ENCODE measurements at places on chromosomes 6 and 20.

DNA sequence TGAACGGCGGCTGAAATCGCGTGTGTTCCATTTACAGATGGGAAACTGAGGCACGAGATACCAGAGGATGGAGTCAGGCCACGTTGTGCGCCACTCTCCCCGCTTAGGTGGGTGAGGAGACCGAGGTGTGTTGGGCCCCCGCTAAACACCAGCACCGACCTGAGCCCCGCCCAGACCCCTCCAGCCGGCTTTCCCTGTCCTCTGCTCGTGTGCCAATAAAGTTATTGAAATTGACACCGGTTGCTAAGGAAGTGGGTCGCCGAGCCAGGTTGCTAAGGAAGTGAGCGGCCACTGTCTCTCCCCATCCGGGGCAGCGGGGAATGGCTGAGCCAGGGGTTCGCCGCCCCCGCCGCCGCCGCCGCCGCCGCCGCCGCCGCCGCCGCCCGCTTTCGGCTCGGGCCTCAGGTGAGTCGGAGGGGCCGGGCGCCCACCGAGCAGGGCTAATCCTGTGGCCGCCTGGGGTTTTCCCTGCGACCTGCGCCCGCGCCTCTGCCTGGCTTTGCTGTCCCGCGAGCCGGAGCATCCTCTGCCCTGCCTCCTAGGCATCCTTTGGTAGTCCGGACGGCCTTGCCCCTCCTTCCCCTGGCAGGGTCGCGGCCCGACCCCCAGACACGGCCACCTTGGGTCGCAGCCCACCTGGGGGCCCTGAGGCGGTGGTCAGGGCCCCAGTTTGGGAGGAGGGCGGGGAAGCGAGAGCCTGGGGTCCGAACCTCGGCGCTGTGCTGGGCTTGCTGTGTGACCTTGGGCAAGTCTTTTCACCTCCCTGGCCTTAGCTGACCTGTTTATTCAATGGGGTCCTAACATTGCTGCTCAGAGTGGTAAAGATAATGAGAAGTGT, at the start of gene KIF3B:
Gene KIF3B, plus strand, starts transcription at position 291 of the 838 bp plus-strand sequence. CDS start 32,127 bp downstream, outside the sequence.
- DNase-seq: peak; percentile 87

DNA sequence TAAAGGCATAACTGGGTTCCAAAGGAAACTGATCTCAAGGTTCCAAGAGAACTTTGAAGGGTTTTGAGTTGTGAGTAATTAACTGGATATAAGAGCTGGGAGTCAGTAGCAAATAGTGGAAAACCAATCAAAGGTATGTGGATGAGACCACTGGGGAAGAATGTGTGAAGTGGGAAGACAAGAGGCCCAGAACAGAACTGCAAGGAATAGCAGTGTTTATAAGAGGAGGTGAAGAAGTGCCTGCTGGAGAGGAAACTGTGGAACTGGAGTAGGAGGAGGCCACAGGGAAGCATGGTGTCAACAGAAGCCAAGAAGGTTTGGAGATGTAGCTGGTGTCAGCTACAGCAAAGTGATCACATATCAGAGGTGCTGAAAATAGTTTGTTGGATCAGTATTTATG, 18.7 kb upstream of the HDAC2 start:
- no peak for DNase-seq

GRCh38 chr20:12957968-12958367, 50.8 kb upstream of the SPTLC3 start:
- no peak for DNase-seq

- peak; percentile 33 for DNase-seq
Measured at GRCh38 chr6:81553216-81553615, 199.3 kb downstream of the TENT5A start.

DNA sequence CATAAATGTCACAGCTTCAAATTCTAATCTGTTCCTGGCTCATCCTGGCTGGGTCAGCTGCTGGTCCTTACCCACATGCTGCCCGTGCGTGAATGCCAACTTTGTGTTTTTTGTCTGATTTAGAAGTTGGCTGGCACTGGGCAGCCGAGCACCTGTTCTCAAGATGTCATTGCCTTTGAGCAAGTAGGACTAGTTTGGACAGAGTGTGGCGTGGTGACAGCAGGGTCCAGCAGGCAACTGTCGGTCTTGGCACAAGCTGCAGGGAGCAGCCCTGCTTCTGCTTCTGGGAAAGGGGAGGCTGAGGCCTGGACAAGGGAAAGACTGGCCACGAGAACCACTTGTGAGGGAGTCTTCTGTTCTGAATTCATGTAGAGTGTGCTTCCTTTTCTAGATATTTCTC, 26.4 kb upstream of the ADRM1 start:
- DNase-seq: no peak

GRCh38 chr6:57162028-57162427, 10.1 kb upstream of the BAG2 start:
- no peak for DNase-seq

DNA sequence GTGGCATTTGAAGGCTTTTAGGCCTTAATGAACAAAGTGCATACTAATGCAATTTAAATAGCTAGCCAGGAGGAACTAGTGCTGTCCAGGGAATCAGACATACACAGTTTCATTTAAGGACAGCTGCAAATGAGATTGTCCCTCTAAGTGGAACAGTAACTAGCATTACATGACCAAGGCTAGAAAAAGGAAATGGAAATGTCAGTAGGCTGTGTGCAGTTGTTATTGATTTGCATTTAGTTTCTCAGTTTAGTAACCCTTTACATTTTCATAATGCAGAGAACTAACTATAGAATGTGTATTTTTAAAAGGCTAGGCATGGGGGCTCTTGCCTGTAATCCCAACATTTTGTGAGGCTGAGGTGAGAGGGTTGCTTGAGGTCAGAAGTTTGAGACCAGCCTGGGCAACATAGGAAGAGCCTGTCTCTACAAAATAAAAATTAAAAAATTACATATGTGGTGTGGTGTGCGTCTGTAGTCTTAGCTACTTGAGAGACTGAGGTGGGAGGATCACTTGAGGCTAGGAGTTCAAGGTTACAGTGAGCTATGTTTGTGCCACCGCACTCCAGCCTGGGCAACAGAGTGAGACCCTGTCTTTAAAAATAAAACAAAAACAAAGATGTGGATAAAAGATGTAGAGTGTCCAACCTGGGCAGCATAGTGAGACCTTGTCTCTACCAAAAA, 468.0 kb downstream of the UTRN start:
- DNase-seq: no peak

DNA sequence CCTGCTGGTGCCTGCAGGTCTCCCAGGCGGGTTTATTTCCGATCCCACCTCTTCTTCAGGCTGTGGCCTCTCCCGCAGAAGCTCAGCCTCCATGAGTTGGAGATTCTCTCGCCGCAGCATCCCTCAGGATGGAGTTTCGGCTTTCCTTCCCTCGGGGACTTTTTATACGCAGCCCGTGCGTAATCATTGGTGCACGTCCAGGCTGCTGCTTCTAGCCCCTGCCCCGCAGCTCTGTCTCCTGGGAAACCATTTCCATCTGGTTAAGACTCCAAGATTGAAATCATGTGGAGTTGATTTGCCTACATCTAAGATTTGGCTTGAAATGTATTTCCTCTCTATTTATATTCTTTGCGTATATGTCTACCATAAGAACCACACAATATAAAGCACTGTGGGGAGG, 46.7 kb upstream of the CARMIL1 start:
- no peak for DNase-seq

DNA sequence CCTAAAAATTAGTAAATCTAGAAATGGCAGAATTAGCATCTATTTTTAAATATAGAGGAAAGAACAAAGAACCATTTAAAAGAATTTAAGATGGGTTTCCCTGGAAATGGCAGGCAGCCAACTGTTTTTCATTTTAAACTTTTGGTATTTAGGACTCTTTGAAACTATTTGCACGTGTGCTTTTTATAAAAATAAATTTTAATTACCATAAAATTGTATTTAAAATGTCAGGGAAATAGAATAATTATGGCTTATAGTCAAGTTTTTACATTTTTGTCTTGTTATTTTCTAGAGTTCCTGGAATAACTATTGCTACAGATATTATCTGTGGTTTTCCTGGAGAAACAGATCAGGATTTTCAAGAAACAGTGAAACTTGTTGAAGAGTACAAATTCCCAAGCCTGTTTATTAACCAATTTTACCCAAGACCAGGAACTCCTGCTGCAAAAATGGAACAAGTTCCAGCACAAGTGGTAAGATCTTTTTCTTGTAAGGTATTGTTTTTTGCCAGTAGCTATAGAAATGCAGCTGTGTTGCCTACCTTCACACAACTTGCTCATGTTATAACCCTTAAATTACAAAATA, 528.7 kb upstream of the SOX4 start:
- DNase-seq: no peak

- peak; percentile 44 for DNase-seq
Measured at GRCh38 chr6:74574794-74575193, 631.1 kb downstream of the COL12A1 start.

DNA sequence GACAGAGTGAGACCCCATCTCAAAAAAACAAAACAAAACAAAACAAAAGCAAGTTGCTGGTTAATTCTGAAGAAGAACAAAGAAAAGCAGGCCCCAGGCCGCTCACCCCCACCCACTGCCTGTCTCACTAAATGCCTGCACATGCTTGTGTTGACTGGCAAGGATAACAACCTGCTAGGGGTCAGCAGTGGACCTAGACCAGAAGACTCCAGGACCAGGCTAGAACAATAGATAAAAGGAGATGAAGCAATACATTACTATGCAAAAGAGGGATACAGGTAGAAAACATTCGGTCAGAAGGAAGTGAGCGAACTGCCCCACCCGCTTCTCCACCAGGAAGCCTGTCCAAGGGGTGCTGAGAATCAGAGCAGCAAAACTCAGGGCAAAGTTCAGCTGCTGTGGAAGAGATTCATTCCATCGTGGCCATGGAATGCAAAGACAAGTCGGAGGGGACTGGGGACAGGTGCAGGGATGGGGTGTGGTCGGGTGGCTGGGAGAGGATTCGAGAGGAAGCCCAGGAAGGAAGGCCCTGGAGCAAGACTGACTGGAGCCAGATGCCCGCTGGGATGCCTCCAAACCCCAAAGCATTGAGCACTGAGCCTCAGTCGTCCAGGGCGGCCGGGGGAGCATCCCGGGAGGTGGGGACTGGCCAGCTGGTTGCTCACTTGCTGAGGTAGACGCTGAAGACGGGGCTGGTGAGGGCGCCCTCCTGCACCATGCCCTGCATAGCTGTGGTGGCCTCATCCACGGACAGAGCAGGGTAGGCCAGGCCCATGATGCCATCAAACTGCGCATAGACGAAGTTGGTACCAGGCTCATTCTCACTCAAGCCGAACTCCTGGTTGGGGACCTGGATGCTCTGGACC, 5.3 kb downstream of the PGC start:
- DNase-seq: peak; percentile 24

- no peak for DNase-seq
Measured at GRCh38 chr6:52576054-52576391, 837 bp downstream of the TRAM2 start.

DNA sequence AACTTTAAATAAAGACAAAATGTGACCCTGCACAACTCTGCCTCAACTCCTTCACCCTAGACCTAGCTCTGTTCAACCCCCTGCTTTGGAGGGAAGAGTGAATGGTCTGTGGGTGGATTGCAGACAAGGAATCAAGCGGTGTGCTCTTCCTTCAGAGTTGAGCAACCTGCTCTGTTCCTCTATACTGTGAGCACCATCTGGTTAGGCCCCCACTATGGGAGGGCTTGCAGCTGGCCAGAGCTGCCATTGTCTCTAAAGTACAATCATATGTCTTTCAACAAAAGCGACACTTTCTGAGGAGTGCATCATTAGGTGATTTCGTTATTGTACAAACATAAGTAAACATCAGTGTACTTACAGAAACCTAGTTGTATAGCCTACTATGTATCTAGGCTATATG, 406.1 kb upstream of the MARCKS start:
- no peak for DNase-seq

DNA sequence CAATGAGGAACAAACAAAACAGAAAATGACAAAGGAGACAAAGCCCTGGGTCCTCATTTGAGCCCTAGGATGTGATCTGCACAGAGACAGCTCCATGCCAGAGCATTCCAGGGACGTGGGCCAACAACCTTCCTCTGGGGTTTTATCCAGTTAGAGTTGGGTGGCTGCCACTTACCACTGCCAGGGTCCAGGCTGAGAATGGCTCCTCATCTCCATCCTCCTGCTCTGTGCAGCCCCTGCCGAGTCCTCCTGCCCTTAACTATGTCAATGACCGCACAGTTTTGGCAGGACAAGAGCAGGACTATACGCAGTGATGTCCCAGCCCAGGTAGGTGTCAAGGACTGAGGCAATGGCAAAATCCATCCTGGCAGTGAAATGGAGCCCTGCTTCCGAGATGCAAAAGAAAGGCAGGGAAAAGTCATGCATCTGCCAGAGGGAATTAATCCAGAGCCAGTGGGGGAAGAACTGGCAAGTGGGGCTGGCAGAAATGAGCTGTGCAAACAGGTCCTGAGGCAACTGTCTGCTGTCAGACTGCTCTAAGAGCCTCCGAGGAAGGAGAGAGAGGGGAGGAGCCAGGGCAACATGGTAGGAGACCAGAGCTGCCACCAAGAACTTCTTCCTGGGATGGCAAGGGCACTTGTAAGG, 449.4 kb downstream of the PTPRT start:
- no peak for DNase-seq

- peak; percentile 93 for DNase-seq
Measured at GRCh38 chr6:55882718-55883569, 7.6 kb upstream of the BMP5 start.

Measured in MCF 10A (cell line).